ENCODE measurements at places on chromosomes 16 and 17.

GRCh38 chr17:74523308-74523707 lies 8.0 kb downstream of the CD300LB start:
- no peak for DNase-seq

DNA sequence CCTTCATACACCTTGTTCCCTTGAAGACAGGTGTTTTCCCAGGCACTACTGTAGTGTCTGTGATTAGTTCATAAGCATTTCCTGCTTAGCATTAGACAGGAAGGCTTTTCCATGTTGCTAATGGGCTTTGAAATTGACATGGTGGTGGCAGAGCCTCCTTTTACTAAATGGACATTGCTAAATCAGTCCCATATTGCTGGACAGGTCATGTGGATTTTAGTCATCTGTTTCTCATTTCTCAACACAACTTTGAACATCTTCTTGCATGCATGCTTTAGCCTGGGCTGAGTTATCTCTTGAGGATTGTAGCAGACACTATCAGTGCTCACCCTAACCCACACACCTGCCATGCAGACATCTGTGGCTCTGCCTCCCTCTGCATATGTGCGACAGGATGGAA lies 13.7 kb upstream of the BCO1 start:
- no peak for DNase-seq

DNA sequence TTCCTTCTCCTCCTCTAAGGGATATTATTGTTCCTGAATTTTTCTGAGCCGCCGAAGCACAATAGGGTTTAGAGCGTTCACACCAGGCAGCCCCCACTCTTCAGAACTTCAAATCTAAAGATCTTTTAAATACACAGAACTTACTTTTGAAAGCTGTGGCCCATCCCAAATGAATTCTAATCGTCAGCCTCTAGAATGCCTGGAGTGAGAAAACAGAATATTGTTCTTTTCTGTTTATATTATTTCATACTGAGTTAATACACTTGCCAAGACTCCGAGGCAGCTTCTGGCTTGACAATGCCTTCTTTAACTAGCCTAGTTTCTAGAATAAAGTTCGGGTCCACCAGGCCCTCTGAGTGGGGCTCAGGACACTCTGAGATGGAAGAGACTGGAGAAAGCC lies 405.6 kb downstream of the WWOX start:
- no peak for DNase-seq

DNA sequence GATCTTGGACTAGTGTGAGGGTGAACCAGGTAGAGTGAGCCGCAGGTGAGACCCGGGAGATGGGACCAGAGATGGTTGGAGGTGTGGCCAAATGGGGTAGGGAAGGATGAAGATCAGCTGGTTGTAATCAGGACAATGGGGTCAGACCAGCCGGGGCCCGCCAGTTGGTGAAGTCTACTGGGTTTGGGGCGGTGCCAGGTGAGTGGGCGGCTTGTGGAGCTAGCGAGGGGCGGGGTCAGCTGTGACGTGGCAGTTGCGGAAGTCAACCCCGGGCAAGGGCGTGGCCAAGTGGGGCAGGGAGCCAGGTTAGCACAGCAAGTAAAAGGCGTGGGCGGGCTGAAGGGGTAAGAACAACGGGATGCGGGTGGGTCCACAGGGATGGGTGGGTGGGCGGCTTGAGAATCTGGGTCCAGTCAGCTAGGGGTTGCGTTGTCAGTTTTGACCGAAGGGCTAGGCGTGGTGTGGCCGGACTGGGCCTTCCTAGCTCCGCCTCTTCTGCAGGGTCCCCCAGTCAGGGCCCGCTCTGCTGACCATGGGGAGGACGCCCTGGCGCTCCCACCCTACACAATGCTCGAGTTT lies 25.5 kb upstream of the ALKBH5 start:
- peak; percentile 88 for DNase-seq

GRCh38 chr17:30920683-30921543 lies 832 bp upstream of the ADAP2 start:
- DNase-seq: no peak

GRCh38 chr16:73945631-73946030 lies 351.0 kb upstream of the PSMD7 start:
- no peak for DNase-seq

DNA sequence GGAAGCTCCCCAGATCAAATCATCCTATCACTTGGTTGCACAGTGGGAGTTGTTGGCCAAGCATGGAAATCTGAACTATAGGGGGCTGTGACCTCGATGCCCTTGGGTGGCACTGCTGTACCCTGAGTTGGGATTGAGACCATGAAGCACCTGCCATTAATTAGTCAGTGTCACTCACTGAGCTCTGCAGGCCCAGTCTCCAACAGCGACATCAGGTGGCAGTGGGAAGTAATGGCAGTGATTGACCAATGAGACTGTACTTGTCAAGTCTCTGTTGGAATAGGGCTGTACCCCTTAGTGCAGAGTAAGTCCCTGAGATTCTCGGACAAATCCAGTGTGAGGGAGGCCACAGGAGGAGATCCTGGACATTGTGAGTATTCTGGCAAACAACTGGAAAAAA lies 118.0 kb upstream of the RPL38 start:
- DNase-seq: no peak

DNA sequence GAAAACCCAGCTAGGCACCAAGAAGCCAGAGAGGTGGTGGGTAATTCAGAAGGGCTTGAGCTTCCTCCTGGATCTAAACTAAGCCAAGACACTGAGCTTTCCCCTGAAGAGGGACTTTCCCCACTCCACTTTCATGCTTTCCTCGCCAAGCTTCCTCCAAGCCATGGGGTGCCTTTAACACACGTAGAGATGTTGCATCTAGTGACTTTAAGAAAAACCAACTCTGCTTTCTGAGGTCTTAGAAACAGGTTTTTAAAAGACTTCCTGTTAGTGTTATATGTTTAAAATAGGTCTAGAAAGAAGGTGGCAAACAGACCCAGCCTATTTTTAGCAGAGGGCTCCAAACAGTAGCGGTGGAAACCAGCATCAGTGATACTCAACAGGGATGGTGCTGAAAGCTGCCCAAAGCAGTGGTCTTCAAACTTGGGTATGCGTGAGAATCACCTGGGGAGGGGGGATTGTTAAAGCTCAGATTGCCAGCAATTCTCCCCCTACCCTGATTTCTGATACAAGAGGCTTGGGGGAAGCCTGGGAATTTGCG lies 585.6 kb downstream of the CDH13 start:
- DNase-seq: no peak

DNA sequence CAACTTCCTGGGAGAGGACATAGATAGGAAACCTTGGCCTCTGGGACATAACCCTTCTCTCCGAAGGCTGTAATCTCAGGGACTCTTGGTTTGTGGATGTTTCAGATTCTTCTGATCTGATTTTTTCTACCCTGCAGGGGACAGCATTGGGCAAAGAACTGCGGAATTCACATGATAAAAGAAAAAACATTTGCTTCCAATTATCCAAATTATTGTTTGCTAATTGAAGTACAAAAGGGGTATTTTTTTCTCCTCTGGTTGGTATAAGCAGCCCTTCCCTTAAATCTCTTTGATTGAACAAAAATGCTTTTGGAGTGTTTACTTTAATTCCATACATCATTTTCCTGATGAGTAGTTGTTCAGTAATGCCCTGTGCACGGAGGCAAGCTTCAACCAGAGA lies 251.7 kb upstream of the IRX3 start:
- DNase-seq: no peak

DNA sequence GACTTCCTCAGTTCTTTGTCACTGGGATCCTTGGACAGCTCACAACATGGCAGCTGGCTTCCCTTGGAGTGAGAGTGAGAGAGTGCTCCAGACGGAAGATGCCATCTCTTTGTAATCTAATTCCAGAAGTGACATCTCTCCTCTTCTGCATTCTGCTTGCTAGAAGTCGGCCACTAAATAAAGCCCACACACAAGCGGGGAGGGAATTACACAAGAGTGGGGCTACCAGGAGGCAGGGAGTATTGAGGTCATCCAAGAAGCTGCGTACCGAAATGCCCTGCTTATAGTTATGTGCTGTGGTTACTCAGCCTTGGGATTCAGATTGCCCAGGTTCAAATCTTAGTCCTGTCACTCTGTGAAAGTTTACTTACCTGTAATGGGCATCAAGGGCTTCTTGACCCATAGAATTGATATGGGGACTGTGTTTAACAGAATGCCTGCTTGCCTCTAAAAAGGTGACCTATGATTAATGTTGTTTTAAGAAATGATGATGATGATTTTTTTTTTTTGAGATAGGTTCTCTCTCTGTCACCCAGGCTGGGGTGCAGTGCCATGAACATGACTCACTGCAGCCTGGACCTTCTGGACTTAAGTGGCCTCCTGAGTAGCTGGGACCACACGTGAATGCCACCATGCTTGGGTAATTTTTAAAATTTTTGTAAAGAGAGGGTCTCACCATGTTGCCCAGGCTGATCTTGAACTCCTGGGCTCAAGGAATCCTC lies 120.9 kb upstream of the HS3ST2 start:
- no peak for DNase-seq

DNA sequence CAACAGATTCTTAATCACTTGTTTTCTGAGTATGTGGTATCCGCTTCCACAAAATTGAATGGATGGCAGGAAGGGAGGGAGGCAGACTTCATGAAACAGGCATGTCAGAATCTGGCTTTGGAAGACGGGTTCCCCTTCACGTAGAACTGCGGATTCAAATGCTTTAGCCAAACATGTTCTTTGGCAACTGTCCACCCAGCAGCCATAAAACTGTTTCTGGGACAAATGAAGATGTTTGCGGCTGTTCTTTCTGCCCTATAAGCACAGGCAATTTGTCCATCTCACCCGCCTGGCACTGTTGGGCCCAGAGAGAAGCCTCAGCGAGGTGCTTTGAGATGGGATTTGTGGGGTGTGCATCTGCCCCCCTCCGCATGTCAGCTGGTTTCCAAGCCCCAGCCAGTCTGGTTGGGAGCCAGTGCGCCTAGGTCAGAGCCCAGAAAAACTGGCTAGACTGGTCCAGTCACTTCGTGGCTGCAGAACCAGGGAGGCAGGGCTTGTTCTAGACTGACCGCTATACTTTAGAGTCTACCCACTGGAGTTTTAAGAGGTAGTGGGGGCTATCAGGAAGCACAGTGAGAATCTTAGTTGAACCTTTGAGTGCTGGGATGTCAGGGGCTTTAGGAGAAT lies 6.3 kb downstream of the CRHR1 start:
- no peak for DNase-seq

DNA sequence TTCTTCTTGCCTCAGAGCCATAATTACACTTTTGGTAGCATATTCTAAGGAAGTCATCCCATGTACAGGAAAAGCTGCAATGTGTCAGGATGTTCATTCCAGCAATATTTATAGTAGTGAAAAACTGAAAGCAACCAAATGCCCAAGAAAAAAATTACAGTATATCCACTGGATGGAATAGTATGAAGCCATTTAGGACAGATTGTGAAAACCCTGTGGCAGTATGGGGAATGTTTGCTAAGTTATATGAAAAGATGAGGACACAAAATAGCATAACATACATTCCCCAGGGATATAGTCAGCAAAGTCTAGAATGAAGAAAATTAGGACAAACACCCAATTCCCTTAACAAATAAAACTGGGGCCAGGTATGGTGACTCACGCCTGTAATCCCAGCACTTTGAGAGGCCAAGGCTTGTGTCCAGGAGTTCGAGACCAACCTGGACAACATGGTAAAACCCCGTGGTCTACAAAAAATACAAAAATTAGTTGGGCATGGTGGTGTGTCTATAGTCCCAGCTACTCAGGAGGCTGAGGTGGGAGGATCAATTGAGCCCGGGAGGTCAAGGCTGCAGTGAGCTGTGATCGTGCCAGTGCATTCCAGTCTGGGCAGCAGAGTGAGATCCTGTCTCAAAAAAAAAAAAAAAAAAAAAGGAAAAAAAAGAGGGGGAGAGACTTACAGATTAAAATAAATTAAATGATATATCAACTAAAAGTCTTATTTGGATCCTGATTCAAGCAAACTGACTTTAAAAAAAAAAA lies 2.3 kb downstream of the LRRC3C start:
- no peak for DNase-seq

- DNase-seq: no peak
Observed at GRCh38 chr16:73161977-73162376, 114.0 kb upstream of the ZFHX3 start.

DNA sequence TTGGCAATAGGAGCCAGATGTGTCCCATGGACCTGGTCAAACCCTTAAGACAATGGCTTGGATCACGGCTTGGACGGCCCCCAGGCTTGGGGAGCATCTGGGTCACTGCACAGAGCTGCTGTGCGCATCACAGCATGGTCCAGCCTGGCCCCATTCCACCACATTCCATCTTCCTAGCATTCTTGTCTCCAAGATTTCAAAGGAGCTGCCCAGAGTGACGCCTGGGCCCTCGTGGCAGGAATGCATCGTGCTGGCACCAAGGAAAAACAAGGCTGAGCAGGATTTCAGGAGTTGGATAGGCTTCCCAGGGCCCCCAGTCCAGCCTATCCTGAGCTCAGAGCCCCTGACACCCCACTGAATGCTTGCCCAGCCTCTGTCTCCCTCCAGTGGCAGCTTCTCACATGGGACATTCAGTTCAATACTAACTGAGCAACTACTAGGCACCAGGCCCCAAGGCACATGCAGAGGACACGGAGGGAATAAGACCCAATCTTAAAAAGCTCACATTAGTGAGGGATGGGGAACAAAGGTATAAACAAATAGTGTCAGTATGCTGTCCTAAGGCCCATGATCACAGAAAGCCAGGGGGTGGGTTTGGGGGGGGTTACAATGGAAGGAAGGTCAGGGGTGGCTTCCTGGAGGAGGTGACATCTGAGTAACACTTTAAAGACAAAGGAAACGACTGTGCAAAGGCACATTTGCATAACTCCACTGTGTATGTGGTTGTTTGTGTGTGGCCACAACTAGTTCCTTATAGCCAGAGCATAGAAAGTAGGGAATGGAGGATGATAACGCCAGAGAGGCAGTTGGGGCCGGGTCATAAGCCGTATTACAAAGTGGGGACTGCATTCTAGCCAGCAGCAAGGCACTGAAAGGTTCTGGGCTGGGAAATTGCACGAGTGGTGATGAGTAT lies 34.1 kb downstream of the TK2 start:
- no peak for DNase-seq

DNA sequence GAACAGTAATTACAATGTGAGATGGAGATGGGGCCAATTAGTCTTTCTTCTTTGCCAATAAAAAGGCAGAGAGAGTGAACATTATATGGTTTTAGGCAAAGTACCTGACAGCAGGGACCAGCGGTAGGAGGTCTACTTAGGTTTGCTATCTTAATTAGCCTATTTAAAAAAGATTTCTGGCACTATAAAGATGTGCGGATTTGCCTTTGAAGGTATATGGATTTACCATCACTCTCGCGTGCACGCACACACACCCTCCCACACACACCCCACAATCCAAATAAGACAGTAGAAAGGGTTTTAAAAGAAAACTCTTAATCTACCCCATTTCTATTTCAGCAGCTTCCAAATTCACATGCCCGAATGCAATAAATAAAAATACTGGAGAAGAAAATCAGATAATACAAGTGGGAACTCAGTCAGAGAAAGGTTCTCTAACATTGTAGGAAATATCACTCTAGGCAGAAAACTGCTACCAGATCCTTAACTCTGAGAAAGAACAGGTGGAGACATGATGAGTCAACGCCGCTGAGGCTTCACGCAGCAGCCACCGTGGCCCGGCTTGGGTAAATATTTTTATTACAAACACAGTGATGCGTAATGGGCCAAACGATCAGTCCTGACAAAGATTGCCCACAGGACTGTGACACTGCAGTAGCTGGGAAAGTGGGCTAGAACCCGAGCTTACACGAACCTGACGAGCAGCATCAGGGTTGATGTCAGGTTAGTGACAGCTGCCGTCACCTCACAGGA lies 66.6 kb upstream of the AXIN2 start:
- DNase-seq: no peak

Data from activated T-helper 9 cell treated with anti-CD3 and anti-CD28 coated beads, Interleukin-2, amount 50 U/mL, for 16 hours (primary cell).